ENCODE measurements at places on chromosomes 4 and X.

GRCh38 chrX:144637731-144638130 lies 609.6 kb upstream of the SPANXN1 start:
- no peak for DNase-seq

GRCh38 chrX:111167334-111167733 lies 71.3 kb downstream of the PAK3 start:
- DNase-seq, result no peak

- DNase-seq, result no peak
These were observed 573 bp downstream of the HTR2C start for GRCh38 chrX:114584375-114584943.

- no peak for DNase-seq
These were observed 51.5 kb downstream of the WDR19 start for GRCh38 chr4:39233783-39234182.

DNA sequence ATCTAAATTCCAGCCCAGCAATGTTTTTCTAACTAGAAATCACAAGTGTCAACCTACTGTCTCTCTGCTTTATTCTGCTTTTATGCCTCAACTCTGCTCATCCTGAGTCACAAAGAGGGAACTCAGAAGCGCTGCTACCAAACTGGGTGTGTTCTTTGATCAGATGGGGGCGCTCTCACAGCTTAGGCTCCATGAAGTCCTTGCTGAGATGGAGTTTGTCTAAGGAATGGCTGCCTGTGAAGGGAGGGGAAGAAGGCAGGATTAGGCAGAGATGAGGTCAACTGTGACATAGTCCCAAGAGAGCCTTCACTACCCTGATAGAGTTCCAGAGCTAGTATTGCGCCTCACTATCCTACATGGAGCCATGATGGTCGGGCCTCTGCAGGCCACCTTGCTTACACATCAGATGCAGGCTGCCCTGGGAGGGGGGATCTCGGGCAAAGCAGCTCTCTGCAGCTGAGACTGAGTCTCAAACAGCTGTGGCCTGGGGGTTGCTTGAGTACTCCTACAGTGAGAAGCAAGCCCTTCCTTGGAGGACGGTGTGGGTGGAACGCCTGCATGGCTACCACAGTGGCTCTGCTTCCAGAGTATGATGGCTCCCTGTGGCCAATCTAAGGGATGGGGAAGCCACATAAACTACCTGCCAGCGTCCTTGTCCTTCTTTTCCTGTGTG lies 219.9 kb downstream of the CCNG2 start:
- DNase-seq, result no peak

DNA sequence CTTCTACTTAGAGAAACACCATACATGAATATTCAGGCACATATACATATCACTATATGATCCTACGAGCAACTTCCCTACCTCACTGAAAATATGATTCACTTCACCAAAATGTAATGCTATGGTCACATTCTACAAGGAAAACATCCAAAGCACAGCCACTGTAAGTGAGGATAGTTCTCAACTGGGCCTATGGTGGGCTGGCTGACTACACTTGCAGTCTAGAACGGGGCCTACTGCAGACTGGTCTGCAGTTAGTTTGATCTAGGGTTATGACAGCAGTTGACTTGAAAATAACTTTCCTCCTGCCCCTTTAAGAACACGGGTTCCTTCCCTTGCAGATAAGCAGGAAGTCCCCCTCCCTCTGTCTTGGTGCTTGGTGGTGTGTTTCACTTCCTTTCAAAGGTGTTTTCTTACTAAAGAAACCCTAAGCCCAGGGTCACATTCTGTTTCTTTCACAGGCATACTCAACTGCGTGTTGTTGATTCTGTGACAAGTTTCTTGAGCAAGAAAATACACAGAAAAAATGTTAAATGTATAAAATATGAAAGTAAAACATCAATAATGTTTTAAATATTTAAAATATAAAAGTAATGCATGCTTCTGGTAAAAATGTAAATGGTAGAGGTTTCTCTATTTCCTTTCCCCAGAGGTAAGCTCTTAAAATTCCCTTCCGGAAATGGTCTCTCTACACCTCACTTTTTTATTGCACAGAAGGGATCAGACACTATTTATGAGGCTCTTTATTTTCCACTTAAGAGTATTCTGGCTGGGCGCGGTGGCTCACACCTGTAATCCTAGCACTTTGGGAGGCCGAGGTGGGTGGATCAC lies 18.0 kb upstream of the TMSB4X start:
- no peak for DNase-seq

DNA sequence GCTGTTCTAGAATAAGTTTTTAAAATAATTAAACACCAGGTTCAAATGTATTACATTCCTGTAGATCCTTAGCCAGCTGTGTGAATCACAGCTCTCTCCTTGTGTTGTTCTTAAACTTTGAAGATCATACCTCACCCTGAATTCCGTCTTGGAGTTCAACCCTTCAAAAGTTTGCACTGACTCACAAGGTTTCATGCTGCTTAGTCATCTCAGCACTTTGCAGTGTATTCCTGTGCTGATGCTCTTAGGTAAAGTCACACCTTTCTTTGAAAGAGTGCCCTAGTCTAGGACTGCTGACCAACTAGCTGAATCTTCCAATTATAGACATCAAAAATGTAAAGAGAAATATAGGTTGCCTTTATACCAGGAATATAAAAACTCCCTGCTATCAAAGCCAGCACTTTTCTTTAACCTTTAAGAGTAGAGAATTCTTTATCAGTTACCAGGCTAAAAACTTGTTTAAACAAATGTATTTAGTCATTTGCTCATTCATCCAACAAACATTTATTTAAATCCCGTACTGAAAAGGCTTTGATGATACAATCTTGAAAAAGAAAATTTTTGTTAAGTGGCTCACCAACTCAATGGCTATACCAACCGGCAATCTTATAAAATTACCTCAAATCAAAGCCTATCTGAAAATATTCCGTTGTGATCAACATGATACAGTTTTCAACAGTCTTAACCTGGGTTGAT lies 169.7 kb downstream of the RAP1GDS1 start:
- DNase-seq, result no peak

GRCh38 chr4:124790471-124790870 lies 77.9 kb upstream of the ANKRD50 start:
- DNase-seq, result no peak

DNA sequence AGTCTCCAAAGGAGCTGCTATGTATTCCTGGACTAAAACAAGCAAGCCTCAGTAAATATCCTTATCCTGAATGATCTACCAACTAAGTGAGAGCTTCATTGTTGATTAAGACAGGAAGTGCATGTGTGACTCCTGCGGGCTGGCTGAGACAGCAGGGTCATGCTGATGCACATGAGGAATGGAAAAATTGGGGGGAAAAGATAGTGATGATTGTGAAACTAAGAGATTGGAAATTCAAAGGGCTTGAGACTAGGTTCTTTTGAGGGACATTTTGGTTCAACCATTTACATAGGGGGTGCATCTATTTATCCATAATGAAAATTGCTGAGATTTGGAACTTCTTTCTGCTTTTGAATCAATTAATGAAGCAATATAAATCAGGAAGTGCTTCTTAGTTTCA lies 61.1 kb upstream of the C1QTNF7 start:
- no peak for DNase-seq

- DNase-seq, result no peak
These were observed 36.7 kb upstream of the PAGE4 start for GRCh38 chrX:49792376-49792775.

GRCh38 chr4:1105662-1106061 lies 7.7 kb downstream of the RNF212 start:
- DNase-seq, result no peak

- no peak for DNase-seq
These were observed 212.9 kb upstream of the SLC7A11 start for GRCh38 chr4:138455097-138455496.

DNA sequence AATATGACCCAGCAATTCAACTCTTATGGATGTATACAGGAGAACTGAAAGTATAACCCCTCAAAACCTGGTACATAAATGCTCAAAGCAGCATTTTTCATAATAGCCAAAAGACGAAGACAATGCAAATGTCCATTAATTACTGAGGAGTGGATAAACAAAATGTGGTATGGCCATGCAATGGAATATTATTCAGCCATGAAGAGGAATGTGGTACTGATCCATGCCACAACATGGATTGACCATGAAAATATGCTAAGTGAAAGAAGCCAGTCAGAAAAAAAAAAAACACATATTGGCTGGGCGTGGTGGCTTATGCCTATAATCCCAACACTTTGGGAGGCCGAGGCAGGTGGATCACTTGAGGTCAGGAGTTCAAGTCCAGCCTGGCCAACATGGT lies 74.5 kb upstream of the PLS3 start:
- no peak for DNase-seq

DNA sequence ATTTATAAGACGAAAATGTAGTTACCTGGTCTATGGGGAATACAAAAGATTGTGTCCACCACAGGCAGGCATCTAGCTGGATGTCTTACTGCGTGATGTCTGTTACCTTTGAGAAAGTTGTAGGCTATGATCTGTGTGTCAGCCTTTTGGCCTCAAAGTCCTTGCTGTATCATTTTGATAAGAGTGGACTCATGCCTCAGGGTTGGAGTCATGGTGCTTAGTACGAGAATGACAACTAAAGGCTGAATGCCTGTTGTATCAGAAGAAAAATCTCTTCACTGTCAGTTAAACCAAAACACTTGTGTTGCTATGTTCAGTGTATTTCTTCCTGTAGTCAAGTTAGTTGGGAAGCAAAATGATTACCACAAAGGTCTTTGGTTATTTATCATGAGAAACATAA lies 226.2 kb downstream of the ARHGAP10 start:
- DNase-seq, result no peak

DNA sequence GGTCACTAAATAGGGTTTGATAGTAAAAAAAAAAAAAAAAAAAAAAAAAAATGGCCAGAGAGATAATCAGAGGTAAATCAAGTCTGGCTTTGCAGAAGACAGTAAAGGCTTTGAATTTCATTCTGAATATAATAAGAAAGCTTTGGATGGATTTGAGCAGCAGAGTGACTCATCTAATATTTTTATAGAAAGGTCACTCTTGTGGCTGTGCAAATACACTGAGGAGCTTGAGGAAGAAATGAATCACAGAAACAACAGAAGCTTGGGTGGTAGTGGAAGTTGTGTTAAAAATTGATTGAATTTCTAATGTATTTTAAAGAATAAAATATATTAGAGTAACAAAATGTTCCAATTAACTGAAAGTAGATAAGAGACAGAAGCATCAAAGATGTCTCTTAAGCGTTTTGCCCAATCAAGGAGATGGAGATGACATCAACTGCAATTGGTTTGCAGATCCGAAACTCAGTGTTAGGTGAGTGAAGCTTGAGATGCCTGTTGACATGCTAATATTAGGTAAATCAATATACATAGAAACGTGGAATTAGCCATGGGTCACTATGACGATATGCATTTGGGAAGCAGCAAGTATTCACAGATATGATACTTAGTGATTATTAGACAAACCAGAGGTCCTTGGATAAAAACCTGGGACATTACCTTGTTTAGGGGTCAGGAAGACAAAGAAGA lies 280.5 kb downstream of the GPM6A start:
- no peak for DNase-seq

DNA sequence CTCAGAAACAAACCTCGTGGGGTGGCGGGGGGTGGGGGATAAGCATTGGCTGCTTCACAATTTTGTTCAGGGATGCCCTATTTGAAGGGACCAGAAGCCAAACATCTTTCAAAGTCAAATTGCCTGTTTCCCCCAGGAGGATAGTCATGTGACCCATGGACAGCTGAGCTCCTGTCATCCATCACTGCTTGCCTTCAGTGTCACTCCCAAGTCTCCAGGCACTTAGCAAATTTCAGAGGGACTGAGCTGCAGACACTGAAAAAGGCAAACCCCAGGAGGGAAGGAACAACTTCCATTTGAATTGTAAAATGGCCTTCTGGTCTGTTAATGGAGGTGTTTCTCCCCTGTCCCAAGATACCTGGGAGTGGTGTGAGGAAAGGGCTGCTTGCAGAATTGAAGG lies 73.4 kb downstream of the FRMPD3 start:
- no peak for DNase-seq

DNA sequence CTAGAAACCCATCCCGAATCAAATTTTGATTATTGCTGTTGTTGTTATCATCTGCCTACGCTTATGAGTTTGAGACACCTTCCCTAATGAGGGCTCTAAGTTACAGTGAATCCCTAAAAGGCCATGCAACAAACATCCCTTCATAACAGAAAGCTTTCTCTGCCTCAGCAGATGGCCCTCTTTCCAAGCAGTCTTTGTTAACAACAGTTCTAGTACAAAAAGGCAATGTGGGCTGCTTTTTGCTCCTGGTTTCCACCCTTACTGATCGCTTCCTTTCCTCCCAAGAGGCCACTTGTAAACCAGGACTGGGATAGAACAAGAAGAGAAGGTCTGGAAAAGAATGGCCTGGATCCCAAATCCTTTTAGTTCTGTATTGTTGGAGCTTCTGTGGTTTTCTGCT lies 24.2 kb downstream of the GPC4 start:
- no peak for DNase-seq

- no peak for DNase-seq
These were observed 152.4 kb upstream of the SPIN4 start for GRCh38 chrX:63503541-63503940.

DNA sequence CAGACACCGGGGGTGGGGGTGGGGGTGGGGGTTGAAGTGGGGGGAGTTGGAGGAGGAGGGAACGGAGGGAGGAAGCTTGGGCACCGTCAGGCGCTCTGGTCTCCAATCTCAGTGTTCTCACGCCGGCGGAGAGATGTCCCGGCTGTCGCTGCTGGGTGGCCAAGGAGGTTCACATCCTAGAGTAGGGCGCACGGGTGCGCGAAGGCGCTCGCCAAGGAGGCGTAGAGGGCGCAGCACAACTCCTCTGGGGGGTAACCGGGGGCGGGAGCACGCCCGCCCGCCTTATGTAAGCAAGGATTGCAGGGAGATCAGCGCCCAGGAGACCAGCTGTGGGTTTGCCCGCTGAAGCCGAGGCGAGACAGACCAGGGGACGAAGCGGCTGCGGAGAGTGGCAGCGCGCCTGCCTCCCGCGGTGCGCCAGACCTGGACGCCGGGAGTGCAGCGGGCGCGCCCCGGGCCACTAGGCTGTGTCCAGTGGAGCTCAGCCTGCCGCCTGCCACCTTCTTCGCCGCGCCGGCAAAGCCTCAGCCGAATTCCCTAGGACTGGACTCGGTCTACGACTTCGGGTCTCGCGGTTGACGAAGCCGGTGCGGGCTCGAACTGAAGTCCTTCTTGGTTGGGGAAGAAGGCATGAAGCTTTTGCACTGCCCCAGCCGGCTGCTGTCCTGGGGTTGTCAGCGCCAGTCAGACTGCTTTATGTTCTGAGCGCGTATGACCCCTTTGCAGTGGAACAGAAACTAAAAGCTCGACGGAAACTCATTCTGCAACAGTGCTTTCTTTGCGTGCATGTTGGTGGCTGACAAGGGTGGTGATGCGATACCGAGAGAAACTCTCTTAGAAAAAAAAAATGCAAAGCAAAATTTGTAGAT lies 707 bp upstream of the UNC5C start:
- no peak for DNase-seq

- DNase-seq, result no peak
These were observed 223.8 kb upstream of the MAGEC2 start for GRCh38 chrX:142428916-142429315.

- DNase-seq, result no peak
These were observed 188.2 kb downstream of the GC start for GRCh38 chr4:71595576-71596108.

DNA sequence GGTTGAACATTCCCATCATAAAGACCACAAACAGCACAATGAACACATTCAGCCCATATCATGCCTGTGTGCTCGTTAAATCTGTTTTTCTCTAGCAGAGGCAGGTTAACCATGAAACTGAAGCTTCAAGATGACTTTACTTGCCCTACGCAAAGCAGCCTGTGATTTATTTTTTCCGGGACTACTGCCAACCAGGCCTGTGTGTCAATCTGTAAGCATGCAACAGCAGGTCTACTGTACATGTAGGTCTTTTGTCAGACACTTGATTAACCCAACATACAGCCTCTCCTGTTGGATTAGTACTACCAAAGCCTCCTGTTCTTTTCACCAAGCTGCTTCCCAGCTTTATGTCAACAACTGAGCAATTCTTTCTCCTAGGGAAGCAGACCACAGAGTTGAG lies 85.5 kb upstream of the ACSL1 start:
- DNase-seq, result no peak
